Endodermal cell (in vitro differentiated cells): ENCODE measurements at places on chromosomes 1 and 21. TPM values are rescaled to one million over a fixed set of nuclear protein-coding genes. Genes with fewer than 3 reads are reported as not detected.

CCDC17 gene
- 2.5 to 3.2 TPM (median 3.0 TPM) in 3 replicates for total RNA-seq

CXADR gene
- total RNA-seq = 84.3 and 86.7 TPM in 2 replicates

TRIM67 gene
- 0.04 and 0.05 TPM in 2 replicates for total RNA-seq

LYPD8 gene
- total RNA-seq = not detected in 2 replicates

MPZ gene
- 1.7 and 2.0 TPM in 2 replicates for total RNA-seq

ZRANB2 gene
- 84.8 and 94.0 TPM in 2 replicates for total RNA-seq

GRCh38 chr1:40090652-40091355 is 6.2 kb downstream of the PPT1 start:
- DNase-seq = no peak

DNA sequence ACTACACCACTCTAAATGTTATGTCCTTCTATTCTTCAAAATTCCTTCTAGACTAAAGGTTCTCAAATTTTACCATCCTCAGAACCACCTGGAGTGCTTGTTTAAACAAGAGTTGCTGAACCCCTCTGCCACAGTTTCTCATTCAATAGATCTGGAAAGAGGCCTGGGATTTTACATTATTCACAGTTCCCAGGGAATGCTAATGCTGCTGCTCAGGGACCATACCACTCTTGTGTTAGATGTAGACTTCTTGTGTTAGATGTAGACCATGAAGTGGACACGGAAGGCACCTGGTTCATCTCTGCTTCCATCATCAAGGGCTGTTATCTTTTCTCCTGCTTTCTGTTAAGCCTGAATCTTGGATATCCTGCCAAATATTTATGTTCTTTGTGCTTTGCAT is 31.3 kb upstream of the CCN1 start:
- no peak for DNase-seq

DNA sequence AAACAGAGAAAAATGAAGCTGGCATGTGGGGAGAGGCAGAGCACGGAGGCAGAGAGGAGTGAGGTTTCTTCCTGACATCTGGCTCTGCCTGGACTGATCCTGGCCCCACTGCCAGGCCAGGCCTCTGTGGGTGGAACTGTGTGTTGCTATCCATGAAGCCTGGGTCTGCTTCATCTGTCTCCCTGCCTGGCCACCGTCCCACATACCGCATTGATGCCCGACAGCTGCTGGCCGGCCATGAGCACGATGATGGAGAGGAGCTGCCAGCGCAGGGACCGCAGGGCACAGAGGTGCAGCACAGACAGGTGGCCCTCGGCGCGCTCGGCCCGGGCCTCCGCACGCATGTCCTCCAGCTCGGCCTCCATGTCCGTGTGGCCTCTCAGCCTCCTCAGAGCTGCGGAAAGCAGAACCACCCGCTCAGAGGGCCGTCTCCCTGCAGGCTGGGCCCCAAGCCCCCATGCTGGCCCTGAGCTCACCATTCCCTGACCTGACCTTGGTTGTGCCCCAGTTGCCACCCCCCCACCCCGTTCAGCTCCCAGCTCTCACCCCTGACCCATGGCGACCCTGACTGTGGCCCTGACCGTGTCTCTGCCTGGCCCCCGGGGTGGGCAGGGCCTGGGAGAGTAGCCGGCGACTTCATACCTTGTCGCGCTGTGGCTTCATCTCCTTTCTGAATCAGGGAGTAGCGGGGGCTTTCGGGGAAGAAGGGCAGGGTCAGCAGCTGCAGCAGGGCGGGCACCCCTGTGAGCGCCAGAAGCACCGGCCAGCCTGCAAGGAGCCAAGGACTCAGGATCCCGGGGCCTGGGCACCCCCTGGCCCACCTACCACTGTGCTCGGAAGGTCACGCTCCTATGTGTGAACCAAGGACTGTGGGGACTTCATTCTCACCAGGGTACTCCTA is 11.5 kb downstream of the SLC2A7 start:
- DNase-seq = no peak

GRCh38 chr1:176032040-176032645 is 174.9 kb downstream of the COP1 start:
- DNase-seq = no peak

DNA sequence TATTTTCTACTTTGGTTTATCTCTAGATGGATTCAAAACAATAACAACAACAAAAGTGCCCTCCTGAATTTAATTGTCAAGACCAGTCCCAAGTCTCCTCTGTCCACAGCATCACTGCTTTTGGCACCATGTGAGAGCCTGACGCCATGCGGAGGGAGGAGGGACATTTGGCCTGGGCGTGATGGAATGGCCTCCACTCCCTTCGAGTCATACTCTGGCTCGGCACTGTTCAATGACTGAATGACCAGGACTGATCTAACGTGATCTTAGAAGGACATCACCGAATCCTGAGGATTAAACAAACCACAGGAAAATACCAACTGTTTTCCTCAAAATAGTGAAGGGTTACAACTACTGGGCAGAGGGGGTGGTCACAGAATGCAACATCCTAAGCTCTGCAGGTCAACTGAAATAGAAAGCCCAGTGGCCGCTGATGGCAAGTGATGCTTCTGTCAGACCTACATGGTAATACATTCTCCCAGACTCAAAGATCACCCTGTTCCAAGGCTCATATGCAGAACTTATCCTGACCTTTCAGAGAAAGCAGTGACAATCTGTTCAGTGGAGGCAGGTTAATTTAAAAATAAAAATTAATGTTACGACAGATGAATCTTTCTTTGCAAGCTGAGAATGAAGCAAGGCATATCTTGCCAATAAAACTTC is 19.1 kb downstream of the SRSF4 start:
- no peak for DNase-seq

GRCh38 chr1:31241321-31241720 is 1.6 kb upstream of the NKAIN1 start:
- no peak for DNase-seq

- DNase-seq = no peak
Observed at GRCh38 chr1:215860833-215861232, 293.7 kb downstream of the KCTD3 start.

DNA sequence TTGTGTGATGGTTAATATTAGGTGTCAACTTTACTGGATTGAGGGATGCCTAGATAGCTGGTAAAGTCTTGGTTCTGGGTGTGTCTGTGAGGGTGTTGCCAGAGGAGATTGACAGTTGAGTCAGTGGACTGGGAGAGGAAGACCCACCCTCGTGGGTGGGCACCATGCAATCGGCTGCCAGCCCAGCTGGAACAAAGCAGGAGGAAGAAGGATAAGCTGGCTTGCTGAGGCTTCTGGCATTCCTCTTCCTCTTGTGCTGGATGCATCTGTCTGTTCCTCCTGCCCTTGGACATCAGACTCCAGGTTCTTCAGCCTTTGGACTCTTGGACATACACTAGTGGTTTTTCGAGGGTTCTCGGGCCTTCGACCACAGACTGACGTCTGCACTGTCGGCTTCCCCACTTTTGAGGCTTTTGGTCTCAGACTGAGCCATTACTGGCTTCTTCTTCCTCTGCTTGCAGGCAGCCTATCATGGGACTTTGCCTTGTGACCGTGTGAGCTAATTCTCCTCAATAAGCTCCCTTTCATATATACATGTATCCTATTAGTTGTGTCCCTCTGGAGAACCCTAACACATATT is 184.3 kb upstream of the LMO4 start:
- no peak for DNase-seq

DNA sequence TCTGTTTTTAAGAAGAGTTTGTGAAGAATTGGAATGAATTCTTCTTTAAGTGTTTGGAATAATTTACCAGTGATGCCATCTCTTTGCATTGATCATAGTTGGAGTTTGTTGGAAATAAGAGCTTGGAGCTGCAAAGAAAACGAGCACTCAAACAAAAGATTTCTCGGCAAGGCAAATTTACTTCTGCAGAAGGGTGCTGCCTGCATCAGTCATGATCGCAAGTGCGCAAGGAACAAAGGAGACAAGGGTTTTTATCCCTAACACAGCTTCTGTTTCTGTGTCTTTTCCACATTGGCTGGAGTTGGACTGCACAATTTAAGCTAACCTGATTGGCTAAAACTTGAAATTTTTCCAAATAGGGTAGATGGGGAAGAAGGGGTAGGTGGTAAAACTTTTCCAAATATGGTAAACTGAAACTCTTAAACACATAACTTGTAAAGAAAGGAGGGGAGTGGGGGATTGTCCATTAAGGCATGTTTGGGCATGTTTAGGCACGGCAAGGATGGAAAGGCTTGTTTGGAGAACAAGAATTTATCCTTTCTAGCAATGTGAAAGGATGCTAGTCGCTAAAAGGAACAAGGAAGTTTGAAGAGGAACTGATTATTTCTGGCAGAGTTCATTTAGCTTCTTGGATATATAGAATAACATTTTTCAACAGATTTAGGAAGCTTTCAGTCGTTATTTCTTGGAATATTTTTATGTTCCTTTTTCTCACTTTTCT is 3.5 kb upstream of the AADACL4 start:
- no peak for DNase-seq

DNA sequence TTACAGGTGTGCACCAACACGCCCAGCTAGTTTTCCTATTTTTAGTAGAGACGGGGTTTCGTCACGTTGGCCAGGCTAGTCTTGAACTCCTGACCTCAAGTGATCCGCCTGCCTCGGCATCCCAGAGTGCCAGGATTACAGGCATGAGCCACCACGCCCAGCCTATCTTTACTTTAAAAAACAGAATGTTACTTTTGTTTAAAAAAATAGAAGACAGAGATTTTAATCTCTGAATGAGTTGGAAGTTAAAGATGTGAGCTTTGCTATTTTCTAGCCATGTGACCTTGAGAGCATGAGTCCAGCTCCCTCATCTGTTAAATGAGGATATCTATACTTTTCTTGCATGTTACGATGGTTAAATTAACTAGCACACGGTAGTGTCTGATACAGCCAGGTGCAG is 3.9 kb upstream of the PUM1 start:
- DNase-seq = no peak

DNA sequence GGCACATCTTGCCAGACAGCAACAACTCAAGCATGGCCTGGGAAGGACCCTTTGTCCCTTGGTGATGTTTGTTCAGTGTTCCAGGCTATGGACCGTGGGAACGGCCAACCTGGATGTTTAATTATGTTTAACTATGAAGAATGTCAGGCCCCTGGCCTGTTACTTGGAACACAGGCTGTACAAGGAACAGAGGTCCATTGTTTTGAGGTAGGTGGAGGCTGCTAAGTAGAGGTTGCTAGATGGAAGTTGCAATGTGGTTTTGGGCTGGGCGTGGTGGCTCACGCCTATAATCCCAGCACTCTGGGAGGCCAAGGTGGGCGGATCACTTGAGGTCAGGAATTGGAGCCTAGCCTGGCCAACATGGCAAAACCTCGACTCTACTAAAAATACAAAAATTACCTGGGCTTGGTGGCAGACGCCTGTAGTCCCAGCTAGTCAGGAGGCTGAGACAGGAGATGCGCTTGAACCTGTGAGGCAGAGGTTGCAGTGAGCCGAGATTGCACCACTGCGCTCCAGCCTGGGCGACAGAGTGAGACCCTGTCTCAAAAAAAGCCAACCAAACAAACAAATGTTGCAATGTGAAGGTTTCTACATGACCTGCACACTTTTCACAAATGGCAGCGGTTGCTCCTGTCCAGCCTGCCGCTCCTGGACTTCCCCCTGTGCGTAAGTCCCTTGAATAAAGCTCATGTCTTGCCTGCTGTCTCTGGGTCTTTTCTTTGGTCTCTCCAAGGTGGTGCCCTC is 2.5 kb upstream of the LEFTY1 start:
- no peak for DNase-seq

DNA sequence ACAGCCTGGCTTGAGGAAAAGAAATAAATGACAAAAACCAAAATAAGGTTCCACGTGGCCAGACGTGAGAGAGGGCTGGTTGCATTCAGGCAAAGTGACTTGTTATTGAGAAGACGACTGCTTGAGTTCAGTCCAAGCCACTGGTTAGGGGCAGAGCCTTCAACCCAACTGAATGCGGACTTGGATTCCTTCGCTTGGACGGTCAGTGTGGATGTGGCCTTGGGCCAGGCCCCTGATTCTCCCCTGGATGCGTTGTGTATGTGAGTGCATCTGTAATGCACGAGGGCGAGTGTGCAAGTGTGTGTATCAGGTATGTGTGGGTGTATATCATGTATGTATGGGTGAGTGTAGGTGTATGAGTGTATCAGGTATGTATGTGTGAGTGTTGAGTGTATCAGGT is 1.9 kb downstream of the PLA2G2F start:
- no peak for DNase-seq

GRCh38 chr1:171817511-171818265 is 23.6 kb upstream of the DNM3 start:
- peak; percentile 75 for DNase-seq

GRCh38 chr1:46030876-46031660 is 101.4 kb downstream of the PIK3R3 start:
- DNase-seq = no peak

DNA sequence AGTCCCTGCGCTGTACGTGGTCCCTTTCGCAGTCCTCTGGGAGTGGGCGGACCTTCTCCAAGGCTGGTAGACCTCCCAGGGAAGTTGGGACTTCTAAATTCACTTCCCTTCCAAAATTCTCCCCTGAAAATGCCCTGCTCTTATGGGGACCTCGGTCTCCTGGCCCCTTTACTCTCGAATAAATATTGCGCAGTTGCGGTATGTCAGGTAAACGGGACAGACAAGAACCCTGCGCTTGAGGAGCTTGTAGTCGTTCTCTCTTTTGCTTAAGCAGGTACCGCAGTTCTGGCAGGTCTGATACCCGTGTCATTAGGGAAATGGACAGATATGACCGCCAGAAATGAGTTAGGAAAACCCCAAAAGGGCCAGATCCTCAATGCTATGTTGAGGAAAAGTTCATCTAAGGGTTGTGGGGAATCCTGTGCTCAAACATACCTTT is 561 bp downstream of the KIF2C start:
- DNase-seq = no peak

GRCh38 chr21:25907573-25908275 is 173.0 kb downstream of the GABPA start:
- no peak for DNase-seq

DNA sequence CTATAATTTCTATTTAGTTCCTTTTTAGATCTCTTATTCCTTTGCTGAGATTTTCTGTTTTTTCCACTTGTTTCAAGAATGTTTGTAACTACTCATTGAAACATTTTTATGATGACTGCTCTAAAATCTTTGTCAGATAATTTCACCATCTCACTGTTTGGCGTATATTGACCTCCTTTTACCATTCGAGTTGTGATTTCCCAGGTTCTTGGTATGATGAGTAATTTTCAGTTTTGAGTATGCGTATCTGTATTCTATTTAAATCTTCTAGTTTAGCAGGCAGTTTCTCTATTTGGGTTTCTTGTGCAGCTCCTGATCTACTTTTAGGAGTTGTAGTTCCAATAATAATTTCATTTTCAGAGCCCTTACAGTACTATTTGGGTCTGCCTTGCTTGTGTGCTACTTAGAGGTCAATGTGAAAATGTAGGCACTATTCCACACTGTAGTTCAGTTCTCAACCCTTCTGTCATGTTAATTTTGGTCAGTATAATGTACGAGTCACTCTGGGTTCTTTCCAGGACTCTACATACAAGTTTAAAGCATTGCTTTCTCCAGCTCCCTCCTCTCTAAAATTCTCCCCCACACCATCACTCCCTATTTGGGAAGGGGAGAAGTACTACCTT is 115.5 kb downstream of the ACBD6 start:
- DNase-seq = no peak

DNA sequence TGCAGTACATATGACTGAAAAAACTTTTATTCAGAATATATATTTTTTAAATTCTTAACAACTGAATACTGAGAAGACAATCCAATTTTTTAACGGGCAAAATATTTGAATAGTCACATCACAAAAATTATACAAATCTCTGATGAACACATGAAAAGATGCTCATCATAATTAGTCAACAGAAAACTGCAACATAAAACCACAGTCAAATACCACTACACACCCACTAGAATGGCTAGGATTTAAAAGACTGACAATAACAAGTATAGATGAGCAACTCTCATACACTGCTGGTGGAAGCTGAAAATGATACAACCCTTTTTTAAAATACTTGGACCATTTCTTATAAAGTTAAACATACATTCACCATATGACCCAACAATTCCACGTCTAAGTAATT is 87.7 kb upstream of the TNFSF4 start:
- no peak for DNase-seq
